Memory B cell (primary cell): ENCODE measurements at places on chromosomes 1 and 21.

GRCh38 chr1:2210084-2210653 lies 15.6 kb upstream of the FAAP20 start:
- DNase-seq, result no peak

DNA sequence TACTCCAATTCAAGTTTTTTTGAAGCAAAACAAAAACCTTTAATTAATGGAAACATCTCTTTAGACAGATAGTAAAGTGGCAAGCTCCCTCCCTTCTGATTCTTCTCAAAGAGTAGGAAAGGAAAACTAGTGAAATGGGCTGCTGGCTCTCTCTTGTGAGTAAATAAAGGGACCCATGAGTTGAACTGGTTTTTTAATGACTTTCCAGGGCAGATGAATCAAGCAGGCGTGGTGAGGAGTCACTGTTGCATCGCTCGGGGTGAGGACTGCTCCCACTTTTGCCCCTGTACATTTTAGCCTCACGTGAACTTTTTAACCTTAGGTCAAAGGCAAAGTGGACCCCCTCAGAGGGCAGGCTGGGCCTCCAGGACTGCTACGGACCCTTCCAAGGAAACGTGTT lies 64.8 kb downstream of the ABCA4 start:
- DNase-seq, result no peak

GRCh38 chr1:207878939-207879338 lies 32.0 kb downstream of the CD34 start:
- DNase-seq, result no peak

DNA sequence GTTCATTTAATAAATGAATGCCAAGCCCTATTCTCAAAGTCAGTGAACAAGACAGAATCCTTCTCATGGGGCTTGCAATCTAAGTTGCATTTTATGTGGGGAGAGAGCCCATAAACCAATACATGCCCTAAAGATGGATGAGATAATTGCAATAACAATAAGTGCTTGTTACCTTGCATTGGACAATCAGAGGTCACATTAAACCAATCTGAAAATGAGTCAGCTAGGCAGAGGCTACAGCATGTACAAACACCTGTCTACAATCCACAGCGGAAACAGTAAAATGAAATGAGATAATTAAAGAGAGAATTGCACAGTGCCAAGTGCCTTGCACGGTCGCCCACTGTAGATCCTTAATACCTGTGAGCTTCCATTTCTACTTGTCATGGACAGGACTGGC lies 7.4 kb upstream of the IGFN1 start:
- DNase-seq, result no peak

DNA sequence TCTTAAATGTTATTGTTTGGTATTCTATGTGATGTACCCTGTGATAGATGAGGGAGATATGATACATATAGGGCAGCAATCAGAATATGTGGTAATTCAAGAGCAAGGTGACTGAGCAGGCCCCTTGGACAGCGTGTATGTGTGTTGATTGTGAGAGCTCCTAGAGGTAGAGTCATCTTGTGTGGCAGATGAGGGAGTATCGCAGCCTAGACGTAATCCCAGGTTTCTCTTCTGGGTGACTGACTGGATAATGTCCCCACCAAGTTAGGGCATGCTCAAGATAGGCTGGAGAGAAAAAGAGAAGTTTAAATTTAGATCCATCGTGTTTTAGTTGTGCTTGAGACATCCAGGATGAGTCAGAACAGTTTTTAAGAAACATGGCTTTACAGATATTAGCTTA lies 185.3 kb downstream of the ZP4 start:
- no peak for DNase-seq

- no peak for DNase-seq
Measured at GRCh38 chr1:215648957-215649356, 81.9 kb downstream of the KCTD3 start.

DNA sequence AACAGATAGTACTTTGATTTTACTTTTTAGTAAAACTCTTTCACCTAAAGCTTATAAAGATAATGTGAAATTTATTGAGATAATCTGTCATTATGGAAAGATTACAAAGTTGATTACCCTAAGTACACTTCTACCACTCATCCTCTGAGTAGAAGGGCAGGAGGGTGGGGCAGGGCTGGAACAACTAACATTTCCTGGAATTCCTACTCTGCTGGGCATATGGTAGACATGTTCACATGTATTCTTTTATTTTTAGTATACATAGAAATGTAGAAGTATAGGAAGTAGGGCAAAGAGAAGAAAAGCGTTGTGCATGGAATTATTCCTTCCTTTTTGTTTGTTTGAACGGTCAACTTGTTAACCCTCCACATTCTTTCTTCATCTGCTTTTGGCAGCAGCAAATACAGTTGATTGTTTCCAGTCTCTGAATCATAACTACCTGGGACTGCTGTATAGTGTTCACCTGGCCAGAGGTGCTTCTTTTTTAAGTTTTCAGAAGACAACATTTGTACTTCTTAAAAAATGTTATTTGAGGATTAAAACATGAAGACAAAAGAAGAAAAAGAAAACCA lies 85.1 kb downstream of the POU2F1 start:
- DNase-seq, result no peak
